Peyer's patch (tissue), 4 donors: ENCODE measurements at places on chromosomes 5 and 9. TPM values are rescaled to one million over a fixed set of nuclear protein-coding genes. Genes with fewer than 3 reads are reported as not detected.

DNA sequence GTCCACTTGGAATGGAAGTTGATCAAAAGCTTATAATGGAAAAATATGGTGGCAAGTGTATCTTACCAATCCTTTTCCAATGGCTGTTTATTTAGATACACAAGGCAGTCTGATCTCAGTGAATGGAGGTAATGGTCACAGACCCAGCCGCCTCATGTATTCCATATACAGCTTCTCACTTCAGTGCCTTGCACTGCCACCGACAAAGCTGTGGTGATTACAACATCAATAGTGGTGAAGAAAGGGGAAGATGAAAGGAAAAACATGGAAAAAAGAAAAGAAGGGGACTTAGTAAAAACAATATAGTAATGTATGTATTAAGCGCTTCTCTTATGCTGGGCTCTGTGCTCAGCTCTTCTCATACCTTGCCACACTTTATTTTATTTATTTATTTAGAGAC, 297.3 kb upstream of the RASA1 start:
- DNase-seq: no peak

DNA sequence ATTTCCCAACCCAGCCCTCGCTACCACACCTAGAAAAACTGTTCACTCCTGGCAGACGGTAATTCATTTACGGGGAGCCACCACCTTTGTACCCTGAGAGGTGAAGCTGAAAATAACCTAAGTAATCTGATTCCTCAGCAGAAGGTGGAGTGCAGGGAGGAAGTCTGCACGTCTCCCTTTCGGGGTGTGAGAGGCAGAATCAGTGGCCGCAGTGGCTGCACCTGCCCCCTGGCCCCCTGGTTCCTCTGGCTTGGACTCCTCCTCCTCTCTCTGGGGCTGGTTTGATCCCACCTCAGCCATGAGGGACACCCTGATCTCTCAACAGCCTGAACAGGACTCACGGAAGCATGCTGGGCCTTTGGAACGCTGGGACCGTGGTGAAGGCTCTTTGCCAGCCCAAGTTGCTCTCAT, 10.5 kb downstream of the TMEM174 start:
- DNase-seq: peak; percentile 82

GRCh38 chr5:139199321-139199720, 1.2 kb upstream of the SIL1 start:
- DNase-seq: no peak

DNA sequence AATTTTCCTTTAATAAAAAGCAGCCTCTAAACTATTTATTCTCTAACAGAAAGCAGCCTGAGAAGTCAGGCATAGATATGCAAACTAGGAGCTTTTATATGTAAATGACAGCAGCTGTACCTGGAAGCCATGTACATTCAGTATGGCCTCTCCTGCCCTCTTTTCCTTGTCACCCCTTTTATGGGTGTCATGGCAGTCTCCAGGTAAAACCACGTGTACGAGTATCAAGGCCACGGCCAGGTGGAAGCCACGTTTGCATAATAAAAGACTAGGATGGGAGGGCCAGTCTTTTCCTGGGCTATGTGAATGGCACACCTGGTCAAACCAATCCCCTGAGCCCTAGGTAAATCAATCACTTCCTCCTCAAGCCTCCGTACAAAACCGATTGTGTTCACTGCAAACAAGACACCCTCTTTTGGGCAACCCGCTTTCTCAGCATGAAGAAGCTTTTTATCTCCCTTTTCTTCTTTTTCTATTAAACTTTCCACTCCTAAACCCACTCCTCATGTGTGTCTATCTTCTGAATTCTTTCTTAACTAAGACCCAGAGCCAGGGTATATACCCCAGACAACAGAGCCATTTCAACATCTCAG, 419.5 kb upstream of the CTNND2 start:
- no peak for DNase-seq

DNA sequence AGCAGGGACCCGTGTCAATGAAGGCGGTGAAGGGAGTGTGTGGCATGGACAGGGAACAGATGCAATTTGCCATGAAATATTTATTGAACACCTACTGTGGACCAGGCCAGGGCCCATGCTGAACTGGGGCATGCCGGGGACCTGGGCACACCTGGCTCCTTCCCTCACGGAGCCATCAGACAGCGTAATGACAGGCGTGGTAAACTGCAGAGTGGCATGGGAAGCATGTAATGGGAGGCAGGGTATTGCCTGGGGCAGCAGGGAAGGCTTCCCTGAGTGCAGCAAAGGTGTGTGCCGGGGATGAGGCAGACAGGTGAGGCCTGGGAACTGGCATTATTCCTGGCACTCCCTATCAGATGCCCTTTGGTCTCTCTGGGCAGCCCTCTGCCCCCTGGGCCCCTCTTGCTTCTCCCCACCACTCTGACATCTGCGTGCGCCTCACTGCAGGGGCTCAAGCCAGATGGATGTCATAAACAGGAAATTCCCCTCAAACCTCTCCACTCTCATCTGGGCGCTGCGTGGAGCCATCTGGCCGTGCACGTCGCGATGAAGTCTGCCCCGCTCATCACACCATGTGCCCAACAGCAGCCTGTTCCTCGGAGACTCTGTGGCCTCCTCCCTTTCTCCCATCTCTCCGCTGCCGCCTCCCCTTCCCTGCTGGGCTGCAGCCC, 67.6 kb downstream of the HMCN2 start:
- DNase-seq: no peak

The YIPF5 gene
- 32.2 TPM for total RNA-seq

GRCh38 chr5:158951436-158952247, 148.1 kb downstream of the EBF1 start:
- DNase-seq: no peak

The CER1 gene
- total RNA-seq: not detected

The OBP2B gene
- not detected for total RNA-seq

DNA sequence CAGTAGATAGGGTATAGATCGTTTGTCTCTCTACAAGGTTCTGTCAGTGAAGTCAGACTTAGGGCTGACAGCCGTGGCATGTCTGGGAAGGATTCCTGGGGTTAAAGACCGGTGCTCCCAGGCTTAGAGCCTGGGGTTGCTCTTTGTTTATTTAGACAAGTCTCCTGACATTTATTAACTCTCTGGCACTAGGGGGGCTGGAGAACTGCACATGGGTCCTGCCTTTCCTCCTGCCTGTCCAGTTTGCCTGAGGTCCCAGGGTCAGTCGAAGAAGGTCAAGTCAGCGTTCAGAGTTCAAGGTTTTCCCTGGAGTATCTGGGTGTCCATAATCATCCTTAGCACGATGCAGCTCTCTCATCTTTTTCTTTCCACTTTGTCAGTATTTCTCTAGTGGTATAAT, 5.6 kb downstream of the EGFLAM start:
- no peak for DNase-seq

DNA sequence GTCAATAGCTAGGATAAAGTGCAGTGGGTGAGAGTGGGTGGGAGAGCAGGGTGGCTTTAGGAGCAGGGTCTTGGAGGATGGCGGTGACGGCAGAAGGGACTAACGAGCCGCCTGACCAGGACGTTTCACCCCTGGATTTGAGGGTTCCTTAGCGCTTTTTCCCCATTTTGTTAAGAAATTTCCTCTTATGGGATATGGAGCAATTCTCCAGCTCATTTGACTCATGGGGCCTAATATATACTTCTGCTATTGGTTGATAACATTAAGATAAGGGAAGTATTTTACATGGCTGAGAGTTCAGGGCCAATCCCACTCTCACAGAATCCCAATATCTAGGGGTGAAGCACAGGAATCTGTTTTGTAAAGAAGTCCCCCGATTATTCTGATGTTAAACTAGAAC, 17.6 kb downstream of the CD180 start:
- no peak for DNase-seq

GRCh38 chr5:9483779-9484178, 62.1 kb downstream of the SEMA5A start:
- DNase-seq: no peak

DNA sequence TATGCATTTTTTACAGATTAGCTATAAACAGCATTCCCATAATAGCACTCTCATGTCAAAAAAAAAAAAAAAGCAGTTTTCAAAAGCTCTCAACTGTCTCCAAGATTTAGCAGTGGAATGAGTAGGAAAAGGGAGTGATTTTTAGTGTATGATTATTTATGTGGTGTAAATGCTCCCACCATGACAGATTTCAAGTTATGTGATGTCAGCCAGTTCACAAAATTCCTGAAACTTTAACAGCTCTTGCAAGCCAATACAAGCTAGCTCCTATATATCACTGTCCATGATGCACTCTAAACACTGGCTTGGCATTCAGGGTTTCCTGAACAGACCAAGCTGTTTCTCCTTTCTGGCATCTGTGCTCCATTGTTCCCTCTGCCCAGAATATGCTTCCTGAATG, 7.9 kb upstream of the ANKDD1B start:
- DNase-seq: no peak

- DNase-seq: no peak
These were observed 228.8 kb downstream of the CD180 start for GRCh38 chr5:66967826-66968262.

The SOX30 gene
- total RNA-seq: not detected

The SLC36A2 gene
- total RNA-seq: not detected

DNA sequence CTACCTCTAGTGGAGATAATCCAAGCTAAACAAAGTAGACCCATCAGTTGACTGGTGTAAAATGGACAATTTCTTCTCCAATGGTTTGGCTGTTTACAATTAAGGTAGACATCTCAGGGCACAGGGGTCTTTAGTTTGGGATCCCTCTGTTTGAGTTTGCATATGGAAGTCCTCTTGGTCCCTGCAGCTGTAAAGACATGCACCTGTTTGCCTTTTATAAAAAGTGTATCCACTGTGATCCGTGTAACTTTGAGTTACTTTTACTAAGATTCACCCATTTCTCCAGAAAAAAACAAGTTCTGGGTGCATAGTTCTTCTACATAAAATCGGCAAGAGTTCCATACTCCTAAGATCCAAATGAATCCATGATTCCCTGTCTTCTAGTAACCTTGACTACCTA, 374.7 kb upstream of the ADAMTS16 start:
- DNase-seq: no peak

- no peak for DNase-seq
These were observed 481.6 kb downstream of the SPATA31A7 start for GRCh38 chr9:61671276-61671973.

The STPG3 gene
- not detected for total RNA-seq

DNA sequence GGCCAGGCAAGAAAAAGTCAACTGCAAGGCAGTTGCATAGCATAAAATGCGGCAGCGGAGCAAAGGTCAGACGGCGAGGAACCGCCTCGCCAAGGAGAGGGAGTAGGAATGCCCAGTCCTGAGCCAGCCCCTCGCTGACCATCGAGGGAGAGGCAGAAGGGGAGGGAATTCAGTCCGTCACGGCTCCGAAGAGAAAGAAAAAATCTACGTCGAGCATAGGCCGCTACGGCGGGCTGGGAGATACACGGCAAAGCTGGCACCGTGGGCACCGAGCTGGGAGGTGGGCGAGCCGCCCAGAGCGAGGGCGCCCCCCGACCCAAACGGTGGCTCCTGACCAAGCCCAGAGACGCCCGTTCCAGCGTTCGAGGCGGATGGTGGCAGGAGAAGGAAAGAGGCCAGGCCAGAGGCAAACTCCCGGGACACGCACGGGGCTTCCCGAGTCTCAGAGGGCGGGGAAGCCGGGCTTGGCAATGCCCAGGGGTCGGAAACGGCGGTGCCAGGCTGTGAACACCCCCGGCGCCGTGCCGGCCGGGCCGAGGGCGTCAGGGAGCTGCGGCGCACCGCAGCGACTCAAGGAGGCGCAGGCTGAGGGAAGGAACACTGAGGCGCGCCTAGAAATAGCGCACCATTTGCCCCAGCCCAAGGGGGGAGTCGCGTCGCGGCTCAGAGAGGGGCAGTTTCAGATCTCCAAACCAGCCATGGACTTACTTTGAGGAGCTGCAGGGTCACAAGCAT, 518 bp downstream of the SPRY4 start:
- no peak for DNase-seq

The CFAP157 gene
- total RNA-seq: not detected

- no peak for DNase-seq
These were observed 238.3 kb downstream of the NPR3 start for GRCh38 chr5:32949286-32949970.

- DNase-seq: no peak
These were observed 700.5 kb upstream of the CDH10 start for GRCh38 chr5:25345240-25345771.

DNA sequence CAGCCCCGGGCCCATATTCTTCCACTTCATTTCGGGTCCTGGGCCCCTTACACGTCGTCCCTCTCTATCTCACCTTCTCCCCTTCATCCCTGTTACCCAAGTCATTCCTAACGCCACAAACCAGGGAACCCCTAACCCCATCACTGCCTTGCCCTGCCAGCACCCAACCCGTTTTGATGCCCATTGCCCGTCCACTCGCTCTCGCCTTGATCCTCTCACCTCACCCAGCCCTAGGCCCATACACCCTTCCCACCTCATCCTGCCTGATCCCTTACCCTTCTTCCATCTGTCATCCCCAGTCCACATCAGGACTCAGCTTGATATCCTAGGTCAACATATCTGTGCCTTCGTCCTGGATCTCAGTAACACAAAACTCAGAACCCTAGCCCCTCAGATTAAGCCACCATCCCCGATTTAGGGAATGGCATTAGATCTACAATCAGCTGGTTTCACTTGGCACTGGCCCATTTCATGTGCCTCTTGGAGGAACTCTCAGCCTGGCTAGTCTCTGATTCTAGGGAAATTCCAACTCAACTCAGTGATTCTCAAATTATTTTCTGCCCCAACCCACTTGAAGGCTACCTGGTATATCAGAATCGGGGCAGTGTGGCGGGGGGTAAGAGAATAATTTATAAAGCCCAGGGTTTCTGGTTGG, 489 bp downstream of the CHMP5 start:
- no peak for DNase-seq

- no peak for DNase-seq
These were observed 82.5 kb downstream of the UHRF2 start for GRCh38 chr9:6495466-6495865.

The FOXD4L3 gene
- total RNA-seq: not detected

DNA sequence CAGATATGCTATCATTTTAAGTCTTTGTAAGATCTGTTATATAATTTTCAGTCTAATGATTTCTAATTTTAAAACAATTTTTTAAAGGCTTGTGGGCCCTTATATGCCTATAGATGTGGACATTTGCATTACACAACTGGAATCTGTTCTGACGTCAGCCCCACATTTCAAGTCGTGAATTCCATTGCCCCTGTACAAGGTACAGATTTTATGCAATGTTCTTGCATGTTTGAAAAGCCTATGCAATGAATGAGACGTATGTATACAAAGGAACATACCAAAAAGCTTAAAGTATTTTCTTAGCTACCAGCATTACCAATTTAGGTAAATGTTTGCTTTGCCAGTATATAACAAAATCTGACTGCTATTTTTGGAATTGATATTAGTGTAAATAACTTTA, 77.2 kb downstream of the ITGA1 start:
- DNase-seq: no peak

GRCh38 chr9:8332871-8333270, 533.3 kb upstream of the DMAC1 start:
- DNase-seq: no peak

The VLDLR gene
- total RNA-seq: 0.85 TPM

The PKN3 gene
- 15.7 TPM for total RNA-seq
